ENCODE measurements at places on chromosomes 1 and 21.
A peak's percentile ranks its signal among the peaks of the same experiment; 100 is the strongest.

- DNase-seq: no peak
Observed at GRCh38 chr1:81155131-81155530, 645.6 kb upstream of the ADGRL2 start.

- DNase-seq: no peak
Observed at GRCh38 chr21:45338311-45339017, 50.8 kb upstream of the POFUT2 start.

DNA sequence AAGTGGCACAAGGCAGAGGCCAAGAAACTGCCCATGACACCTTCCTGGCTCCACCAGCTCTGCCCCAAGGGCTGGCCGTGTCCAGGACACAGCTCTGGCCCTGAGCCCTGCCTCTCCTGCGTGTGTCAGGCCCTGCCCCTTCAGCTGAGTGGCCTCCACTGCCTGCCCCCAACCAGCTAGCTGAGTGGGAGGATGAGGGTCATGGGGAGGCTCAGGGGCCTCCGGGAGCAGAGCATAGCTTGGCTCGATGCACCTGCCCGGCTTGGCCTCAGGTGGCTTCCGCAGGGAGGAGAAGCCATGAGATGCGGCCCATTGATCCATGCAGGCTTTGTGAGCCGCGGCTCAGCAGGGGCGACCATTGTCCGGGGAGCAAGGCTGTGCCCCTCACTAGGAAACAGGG, 108.7 kb upstream of the TTC34 start:
- no peak for DNase-seq

DNA sequence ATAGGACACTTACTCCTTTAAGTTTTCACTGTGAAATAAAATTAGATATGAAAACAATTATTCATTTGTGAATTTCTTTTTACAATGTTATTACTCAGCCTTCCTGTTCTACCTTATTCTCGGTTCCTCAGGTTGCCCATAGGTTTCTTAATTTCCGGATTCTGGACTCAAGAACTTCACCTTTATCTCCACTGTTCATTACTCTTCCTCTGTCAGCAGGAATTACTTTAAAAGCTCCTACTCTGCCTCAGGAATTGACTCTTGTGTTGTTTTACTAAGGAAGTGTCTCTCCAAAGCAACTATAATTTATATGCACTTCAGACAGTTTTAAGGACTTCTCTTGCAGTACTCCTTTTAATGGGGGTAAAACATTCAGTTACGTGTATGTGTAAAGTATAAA, 123.8 kb downstream of the OSBPL9 start:
- no peak for DNase-seq

- no peak for DNase-seq
Observed at GRCh38 chr1:176096015-176096414, 111.1 kb downstream of the COP1 start.

DNA sequence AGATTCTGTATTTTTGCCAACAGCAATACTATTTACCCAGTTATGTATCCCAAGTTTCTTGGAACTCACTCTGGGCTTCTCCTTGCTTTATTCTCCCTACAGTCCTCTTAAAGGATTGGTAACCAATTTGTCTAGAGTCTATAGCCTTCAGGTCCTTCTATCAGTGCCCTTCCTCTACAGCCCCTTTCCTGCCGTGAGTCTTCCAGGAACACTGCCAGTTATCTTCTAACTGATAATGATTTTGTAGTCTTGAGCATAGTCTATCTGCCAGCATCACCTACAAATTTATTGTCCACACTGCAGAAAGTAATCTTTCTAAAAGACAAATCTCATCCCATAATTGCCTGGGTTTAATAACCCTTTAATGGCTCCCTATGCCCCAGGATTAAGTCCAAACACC, 8.2 kb downstream of the LRRC8B start:
- DNase-seq: no peak

DNA sequence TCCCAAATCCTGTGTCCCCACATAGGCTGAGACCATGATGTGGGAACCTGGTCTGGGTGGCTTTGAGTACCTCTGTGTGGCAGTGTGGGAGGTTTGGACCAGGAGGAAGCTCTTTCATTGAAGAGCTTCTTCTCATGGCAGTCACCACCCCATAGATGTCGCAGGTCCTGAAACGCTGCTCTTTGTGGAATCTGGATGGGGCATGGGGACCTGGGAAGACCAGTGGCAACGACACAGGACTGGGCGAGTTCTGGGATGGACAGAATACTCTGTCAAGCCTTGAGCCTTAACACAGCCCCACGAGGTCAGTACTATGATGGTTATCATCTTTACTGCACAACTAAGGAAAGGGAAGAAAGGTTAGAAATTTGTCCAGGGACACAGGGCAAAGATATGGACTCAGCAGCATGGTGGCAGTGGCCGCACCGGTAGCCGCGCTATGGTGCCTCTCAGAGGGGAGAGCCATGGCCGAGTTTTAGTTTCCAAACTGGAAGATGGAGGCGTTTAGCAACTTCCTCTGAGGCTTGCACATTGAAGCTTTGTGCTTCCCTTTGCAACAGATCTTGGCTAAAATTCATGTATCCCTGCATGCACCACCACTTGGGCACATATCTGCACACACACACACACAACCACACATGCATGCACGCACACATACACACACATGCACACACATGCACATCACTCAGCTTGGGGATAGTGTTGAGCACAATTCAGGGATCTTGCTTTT, 117.7 kb upstream of the C1orf174 start:
- DNase-seq: no peak

DNA sequence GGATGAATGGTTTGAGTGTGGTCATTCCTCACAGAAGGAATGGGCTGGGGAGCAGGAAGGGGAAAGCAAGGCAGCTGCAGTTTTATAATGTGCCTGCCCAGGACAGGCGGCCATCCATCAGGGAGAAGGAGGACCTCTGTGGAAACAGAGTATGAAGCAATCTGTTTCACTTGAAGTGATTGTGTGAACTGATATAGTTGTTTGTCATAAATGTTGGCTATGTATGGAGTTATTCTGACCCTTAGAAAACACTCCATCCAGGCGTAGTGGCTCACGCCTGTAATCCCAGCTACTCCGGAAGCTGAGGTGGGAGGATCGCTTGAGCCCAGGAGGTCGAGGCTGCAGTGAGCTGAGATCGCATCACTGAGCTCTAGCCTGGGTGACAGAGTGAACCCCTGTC, 46.5 kb downstream of the NENF start:
- no peak for DNase-seq

DNA sequence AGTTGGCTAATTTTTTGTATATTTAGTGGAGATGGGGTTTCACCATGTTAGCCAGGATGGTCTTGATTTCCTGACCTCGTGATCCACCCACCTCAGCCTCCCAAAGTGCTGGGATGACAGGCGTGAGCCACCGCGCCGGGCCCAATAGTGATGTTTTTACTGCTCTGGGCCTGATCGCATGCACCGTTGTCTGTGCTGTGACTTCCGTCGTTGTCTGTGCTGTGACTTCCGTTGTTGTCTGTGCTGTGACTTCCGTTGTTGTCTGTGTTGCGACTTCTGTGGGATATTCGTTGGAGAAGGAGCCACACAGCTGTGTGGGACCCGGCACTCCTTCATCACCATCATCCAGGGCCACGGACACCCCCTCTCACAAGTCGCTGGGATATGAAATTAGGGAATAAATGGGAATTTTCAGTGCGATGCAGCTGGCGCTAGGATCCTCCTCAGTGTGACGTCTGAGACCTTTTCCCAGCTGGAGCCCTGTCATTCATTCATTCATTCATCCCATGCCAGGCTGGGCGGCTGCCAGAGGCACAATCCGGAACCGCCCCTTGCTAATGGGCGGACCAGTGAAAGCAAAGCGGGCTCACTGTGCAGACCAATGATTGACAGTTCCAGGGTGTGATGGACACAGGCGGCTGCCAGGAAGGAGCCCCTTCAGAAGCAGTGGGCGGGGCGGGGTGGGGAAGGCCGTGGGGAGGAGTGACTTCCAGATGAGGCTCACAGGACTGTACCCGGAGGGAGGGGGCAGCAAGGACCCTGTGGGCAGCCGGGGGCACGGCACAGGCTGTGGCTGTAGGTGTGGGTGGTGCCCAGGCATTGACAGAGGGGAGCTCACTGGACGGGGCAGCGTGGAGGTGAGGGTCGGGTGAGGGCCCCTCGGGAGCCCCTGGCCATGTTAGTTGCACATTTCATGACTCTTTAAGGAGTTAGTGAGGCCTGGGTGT, 48.9 kb downstream of the PRKCZ start:
- DNase-seq: no peak

DNA sequence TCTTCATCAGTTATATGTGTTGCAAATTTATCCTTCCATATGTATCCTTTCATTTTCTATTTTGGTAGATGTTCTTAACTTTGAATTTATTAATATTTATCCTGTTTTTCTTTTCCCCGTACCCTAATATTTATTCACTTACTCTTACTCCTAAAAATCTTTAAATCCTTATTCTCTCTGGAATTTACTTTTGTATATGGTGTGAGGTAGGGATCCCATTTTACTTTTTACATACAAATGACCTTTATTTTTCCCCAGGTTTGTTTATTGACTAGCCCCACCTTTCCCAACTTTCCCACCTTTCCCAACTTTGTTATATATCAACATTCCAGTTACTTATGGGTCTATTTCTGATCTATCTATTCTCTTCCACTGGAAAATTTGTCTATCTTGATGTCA, 21.7 kb upstream of the ADAR start:
- DNase-seq: no peak

DNA sequence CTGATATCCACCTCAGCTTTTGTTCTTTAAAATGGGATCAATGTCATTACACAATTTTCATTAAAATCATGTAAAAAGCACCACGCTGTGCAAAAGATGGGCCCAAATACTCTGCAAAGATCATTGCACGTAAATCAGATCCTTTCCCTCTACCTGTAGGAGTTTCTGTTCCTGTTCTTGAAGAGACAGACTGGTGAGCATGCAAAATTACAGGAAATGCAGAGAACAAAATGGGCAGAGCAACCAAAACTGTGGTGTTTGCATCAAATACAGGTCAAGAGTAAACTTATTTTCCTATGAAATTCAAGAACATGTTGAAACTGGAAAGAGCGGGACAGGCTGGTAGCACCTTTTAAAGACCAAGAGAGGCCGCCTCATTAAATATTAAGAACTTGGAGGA, 294.9 kb upstream of the ADGRL2 start:
- DNase-seq: no peak

GRCh38 chr1:205328476-205328875, 6.9 kb upstream of the NUAK2 start:
- DNase-seq: no peak

DNA sequence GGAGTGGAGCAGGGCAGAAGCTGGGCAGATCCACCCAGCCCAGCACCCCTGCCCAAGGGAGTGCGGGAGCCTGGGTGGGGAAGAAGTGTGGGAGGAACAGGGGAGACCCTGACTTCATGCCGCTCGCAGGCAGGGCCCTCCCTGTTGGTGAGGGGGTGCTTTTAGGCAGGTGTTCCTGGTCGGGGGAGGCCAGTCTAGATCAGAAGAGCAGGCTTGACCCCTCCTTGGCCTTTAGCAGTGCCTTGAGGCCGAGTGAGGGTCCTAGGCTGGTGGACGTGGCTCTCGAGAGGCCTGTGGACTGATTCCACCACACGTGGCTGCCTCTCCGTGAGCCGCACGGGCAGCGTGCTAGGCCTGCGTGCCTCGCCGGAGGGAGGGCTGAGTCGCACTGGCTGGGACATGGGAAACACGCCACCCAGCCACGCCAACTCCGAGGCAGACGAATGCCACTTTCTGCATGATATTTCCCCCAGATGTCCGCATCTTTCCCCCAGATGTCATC, 19.4 kb upstream of the COL18A1 start:
- DNase-seq: peak; percentile 35

DNA sequence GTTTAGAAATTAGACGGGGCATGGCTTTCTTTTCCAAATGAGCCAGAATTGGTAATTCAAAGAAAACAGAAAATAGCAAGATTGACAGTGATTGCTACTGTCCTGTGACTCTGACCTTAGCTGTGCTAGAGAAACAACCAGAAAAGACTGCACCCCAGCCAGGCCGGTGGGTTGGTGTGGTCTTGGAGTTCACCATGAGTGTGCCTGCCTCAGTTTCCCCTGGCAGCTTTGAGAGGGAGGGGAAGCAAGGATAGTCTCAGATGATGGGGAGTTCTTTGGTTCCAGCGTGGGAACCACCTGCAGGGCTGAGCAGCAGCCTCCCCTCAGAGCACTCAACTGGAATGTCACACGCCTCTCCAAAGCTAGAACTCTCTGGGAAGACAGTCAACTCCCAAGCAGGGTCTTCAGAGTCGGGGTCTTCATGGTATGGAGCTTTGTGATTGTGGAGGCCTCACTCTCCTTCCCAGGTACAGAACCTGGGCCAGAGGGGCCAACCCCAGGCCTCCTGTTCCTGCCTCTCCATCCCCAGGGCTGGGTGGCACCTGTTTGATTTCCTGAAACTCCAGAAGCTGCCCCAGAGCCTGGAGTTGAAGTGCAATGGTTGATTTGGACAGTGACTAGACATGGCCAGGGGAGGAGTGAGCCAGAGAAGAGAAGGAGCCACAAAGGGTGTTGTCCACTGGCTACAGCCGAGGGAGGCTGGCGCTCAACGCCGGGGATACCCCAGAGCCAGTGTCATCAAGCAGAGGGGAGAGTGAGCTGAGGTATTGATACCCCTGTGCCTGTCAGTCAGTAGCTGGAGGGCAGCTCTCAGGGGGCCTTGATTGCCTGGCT, 35.7 kb downstream of the SIM2 start:
- DNase-seq: no peak

DNA sequence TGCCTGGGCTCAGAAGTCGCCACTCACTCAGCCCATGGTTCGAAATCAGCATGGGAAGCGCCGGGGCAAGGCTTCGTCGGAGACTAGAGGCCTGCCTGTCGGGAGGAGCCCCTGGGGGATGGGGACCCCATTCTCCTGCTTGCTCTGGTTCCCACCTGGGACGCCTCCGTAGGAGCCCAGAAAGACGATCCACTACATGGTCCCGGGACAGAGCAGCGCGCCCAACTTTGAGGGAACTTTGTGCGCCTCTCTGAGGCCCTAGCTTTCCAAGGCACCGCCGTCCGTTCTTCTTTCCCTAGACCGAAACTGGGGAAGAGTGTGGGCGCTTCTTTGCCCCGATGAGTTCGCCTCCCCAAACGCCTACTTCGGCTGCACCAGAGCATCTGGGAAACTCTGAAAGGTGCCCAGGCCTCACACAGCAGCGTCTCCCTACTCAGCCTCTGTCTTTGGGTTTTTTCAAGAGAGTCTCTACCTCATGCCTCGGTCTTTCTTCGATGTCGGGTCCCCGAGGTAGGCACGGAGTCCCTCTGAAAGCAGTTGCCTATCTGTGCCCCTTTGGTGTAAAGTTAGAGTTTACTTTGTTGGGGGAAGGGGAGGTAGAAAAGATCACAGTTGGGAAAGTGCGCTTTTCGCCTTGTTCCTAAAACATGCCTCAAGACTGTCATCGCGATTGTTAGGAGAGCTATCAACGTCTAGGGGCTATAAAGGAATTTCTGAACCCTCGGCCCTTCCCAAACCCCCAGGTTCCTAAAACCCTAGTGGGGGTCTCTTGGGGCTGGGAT, 14.0 kb downstream of the NR5A2 start:
- no peak for DNase-seq

GRCh38 chr1:18411820-18412641, 68.7 kb upstream of the KLHDC7A start:
- DNase-seq: no peak

DNA sequence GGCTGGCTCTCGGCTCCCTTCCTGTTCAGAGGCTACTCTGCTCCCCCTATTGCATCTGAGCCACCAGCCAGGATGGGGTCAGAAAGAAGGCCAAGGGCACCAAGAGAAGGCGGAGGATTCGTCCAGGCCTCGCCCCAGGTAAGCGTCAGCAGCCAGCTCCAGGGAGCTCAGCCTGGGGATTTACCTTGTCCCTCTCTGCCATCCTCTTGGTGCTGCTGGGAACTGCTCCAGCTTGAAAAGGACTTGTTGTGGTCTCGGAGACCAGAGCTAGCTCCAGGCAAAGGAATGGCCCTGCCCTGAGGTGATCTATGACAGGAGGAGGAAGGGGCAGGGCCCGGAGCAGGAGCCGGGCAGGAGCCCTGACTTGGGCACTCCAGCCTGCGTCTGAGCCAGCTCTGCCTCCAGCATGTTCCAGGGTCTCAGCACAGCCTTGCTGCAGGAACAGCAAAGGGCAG, 113.7 kb upstream of the IFFO2 start:
- no peak for DNase-seq

Data from posterior vena cava (tissue), 2 donors.